ENCODE measurements at places on chromosomes 7 and 10. TPM values are rescaled to one million over a fixed set of nuclear protein-coding genes. Genes with fewer than 3 reads are reported as not detected.

The ANKRD22 gene
- 4.4 TPM for total RNA-seq

The FOXP2 gene
- total RNA-seq, result 29.7 TPM

The RNLS gene
- total RNA-seq, result 13.3 TPM

The MTG1 gene
- total RNA-seq, result 57.5 TPM

- no peak for DNase-seq
Measured at GRCh38 chr10:125157505-125157904, 2.9 kb downstream of the CTBP2 start.

GRCh38 chr7:117053432-117053831, 100.1 kb downstream of the ST7 start:
- no peak for DNase-seq

DNA sequence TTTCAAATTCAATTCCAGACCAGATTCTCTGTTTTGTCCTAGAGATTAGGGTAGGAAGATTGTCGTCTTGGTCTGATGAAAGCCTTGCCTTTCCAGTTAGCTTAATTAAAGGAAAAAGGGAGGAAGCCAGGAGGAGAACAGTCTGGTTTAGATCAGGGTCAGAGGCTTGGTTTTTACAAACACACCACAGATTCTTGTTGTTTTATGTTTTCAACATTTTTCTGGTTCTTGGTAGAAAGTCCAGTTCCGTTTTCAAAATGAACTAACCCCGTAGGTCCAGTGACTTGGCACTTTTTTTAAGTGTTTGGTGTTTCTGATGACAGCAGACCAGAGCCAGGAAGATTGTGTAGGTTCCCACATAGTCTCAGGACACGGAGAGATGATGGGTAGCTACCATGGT, 167.1 kb upstream of the INHBA start:
- DNase-seq, result no peak

- no peak for DNase-seq
Measured at GRCh38 chr10:31953080-31953479, 24.4 kb upstream of the ARHGAP12 start.

DNA sequence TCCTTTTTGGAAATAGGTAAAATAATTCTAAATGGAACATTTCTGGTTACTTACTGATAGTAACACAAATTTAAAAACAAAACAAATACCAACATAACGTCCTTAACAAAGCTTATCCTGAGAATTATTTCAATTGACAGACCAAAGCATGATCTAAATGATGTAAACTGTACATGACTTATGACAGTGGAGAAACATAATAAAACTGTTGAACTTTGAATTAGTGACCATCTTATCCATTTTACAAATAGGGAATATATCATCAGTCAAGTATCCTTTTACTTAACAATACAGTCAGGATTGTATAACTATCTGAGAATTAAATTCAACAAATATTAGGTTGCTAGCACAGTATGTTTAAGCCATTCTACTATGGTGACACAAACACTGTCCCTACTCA, 2.4 kb downstream of the IPMK start:
- DNase-seq, result no peak

DNA sequence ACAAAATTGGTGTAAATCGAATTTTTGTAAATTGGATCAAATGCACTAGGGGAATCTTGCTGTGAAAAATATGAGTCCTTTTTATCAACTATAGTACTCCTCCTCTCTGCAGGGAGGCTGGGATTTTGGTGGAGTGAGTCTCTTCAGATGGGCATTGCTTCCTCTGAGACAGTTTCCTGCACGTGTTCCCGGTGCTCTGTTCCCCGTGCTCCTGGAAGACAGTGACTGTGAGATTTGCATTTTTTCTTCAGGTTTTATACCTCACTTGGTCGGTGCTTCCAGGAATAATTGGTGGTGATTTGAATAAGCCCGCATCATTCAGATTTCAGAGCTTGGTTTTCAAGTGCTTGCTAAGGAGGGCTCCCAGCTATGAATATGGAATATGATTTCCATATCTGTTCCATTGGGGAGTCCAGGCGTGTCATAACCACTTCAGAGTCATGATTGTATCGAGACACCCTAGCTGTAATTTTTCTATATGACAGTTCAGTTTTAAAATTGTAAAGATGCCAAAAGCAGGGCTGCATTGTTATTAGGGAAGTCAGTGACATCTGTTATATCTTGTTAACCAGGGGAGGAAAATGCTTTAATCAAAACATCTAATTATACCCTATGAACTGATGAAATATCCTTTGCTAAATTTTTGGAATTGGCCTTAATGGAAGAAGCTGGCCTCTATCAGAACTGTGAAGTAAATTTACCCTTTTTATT, 12.3 kb downstream of the AUTS2 start:
- DNase-seq, result no peak

DNA sequence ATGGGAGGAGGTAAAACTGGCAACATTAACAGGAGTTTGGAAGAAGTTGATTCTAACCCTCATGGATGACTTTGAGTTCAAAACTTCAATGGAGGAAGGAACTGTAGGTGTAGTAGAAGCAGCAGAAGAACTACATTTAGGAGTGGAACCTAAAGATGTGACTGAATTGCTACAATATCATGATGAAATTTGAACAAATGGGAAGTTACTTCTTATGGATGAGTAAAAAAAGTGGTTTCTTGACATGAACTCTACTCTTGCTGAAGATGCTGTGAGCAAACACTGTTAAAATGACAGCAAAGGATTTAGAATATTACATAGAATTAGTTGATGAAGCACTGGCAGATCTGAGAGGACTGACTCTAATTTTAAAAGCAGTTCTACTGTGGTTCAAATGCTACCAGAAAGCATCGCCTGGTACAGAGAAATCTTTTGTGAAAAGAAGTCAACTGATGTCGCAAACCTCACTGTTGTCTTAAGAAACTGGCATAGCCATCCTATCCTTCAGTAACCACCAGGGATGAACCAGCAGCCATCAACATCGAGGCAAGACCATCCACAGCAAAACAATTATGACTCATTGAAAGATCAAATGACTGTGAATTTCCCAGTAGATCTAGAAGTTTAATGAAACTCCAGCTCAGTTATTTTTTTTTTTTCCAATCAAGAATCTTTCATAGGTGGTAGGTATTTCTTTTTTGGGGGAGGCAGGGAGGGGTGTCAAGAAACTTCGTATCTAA, 20.8 kb downstream of the BRAF start:
- DNase-seq, result no peak
